ENCODE measurements at places on chromosomes 6 and 20.

- DNase-seq = no peak
These were observed 87.1 kb downstream of the TRMT6 start for GRCh38 chr20:5863040-5863833.

GRCh38 chr20:50659975-50660670 lies 31.2 kb downstream of the RIPOR3 start:
- DNase-seq = no peak

DNA sequence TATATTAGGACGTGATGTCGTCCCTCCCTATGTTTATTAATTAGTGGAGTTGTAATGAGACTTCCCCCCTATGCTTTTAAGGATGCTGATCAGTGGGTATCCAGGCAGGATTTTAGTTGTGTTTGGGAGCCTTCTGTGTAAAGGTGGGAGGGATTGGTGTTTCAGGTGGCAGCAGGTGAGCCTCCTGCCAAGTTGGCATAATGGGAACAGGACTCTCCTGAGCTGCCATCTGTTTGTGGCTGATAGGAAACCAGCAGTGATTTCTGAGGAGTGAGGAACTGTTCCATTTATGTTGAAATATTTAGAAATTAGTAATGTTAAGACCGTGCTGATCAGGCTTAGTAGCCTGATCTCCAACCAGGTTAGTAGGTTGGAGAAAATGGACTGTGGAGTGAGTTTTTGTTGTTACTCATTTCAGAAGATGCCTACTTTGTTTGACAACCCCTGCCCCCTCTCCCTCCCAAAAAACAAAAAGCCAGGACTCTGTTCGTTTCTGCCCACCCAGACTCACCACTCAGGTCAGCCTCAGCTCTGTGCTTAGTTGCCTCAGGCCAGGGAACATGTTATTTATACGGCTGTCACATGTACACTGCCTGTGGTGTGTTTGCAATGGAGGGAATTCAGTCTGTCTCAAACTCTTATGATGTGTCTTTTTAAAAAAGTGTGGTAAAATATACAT lies 55.4 kb upstream of the TULP4 start:
- DNase-seq = no peak

DNA sequence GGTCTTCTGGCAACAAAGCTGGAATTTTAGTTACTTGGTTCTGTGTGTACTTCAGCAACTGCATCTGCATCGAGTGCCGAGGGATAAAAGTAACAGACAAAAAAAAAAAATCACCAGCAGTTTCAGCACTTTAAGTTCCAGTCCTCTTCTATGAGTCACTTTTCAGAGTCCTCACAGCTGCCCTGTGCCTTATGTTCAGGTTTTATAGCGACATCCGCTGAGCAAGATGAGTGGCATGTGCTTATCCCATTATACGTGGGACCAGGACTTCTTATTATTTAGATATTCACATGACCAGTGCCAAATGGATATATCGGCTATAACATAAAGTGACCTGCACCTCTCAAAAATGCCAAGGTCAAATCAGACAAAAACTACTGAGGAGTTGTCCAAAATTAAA lies 242.9 kb downstream of the FOXA2 start:
- DNase-seq = no peak

- DNase-seq = no peak
These were observed 60.2 kb downstream of the CHMP4B start for GRCh38 chr20:33871362-33871761.

DNA sequence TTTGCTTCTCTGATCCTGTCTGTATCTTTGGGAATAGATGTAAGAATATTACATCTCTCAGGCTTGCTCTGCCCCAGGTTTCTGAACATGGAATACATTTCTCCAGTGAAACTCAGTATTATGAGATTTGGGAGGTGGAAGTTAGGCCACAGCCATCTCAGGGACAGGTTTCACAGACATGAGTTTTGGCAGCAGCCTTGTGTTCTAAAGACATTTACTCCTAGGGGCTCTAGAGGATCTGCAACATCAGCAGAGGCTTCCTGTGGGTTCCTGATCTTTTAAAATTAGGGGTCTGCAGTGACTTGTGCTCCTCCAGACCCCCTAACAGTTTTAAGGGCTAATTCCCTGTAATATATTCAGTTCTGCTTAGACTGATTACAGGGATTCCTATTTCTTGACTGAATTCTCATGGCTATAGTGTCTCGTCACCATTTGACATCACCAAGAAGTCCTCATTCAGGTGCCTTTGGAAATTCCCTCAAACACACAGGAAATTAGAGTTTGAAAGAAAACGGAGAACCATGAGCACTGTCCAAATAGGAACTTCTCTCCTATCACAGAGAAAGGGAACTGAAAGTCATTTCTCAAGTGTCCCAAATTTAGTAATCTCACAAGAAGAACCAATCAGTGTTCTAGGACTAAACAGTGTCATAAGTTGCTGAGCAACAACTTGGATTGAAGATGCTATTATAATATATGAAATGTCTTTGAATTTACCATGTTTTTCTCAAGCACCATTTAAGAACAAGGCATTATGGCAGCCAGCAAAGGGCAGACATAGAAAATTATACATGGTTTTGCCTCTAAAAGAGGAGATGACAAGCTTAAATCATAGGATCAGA lies 2.5 kb upstream of the HLA-DRA start:
- DNase-seq = no peak

DNA sequence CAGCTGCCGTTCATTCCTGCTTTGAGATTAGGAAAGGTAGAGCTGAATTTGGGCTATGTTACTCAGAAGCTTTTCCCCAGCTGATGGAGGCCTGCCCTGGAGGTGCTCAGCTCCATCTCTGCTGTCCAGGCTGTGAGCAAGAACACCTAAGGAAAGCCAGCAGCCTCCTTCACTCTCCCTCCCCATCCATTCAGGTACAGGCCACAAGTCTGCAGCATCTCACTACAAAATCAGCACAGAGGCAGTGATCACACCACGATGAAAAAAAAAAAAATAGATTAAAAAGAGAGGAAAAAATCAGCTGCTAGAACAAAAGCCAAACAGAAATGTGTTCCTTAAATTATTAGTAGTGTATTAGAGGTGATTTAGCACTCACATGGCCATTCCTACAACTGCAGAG lies 515.0 kb downstream of the CDH26 start:
- no peak for DNase-seq

DNA sequence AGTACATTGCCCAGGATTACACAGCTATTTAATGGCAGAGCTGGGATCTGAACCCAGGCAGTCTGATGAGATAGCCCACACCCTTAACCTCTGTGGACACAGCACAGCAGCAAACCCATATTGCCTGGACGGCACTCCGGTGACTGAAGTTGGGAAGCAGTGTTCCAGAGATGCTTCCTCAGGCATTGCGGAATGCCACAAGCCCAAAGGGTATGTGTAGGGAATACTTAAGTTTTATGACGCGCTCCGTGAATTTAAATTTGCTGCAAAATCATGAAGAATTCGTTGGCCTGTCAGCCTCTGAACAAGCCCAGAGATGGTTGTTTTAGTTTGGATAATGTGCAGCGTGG lies 46.4 kb downstream of the PSMG4 start:
- no peak for DNase-seq

DNA sequence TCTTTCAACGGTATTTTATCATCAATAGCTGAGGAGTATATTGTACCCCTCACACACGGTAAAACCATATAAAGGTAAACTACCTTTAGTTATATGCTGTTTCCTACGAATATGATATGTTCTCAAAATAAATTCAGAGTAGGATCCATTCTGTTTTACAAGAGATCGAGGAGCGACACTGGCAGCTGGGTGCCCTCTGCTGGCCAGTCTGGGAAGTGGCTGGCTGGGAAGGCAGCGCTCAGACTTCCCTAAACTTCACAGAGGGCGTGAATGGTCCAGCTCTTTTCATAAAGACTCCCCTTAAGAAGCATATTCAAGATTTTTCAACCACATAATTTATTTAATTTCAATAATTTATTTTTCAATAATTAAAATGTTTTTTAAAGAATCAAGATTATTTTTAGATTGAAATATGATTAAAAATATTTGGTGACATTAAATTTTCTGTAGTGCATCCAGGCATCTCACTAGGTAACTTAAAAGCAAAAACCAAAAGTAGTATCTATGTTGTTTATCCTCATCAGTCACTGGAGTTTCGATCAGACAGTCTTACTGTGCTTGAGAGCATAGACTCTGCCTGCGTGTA lies 187.5 kb upstream of the PDE10A start:
- DNase-seq = peak; percentile 62

DNA sequence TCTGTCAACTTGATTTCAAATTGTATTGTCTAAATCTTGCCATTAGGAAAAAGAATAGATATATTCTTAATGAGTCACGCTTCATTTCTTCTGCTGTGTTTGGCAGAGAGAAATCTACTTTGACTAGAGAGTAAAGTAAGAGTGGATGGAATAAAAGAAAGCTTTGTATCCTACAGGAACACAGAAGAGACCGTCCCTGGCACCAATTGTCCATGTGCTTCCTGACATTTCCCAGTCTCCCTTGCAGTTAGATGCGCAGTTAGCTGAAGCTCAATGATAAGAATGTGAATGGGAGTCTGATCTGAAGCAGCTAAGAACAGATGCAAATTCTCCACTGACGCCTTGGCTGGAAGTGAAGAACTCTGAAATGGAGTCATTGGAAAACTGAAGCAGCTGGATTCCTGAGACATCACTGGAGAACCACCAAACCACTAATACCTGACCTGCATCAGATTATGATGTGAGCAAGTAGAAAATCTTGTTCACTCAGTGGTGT lies 528.2 kb upstream of the MARCKS start:
- DNase-seq = no peak

GRCh38 chr20:37907677-37908401 lies 4.9 kb downstream of the VSTM2L start:
- DNase-seq = no peak

GRCh38 chr6:88561034-88561953 lies 395.1 kb upstream of the CNR1 start:
- no peak for DNase-seq

Measured in progenitor cell of endocrine pancreas (in vitro differentiated cells).